Stimulated activated CD8-positive, alpha-beta memory T cell treated with anti-CD3 and anti-CD28 coated beads, Interleukin-7, amount 100 ng/mL, for 1 hour (primary cell): ENCODE measurements at places on chromosomes 1 and 21.

DNA sequence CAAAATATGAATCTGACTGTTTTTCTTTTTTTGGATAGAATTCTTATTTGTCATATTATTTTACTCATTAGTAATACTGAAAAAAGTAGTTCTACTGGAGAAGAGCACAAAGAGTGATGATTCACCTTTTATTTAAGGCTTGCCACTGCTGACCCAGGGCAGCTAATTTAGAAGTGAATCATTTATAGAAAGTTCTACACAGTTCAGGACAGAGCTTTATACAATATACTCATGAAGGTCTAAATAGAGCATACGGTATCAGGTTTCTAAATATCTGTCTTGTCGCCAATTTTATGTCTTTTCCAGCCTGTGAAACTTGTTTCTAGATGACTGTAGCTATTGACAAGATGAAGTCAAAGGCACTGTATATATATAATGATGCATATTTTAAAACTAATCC is 25.0 kb downstream of the GIPC2 start:
- DNase-seq = no peak

DNA sequence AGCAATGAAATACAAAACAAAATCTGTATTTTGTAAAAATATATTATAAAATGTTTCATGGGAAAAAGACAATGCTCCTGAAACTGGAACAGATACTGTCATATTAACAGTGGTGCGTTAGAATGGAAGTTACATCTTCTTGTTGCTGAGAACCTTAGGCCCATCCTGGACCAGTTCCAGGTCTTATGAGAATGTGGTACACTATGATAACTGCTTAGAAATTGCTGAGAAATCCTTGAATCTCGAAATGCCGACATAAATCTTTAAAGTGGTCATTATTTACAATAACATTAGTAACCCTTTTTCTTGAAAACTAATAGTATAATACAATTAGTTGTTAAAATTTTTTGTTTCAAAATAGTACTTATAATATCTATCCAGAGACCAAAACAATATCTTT is 747.9 kb upstream of the NCAM2 start:
- DNase-seq = no peak

DNA sequence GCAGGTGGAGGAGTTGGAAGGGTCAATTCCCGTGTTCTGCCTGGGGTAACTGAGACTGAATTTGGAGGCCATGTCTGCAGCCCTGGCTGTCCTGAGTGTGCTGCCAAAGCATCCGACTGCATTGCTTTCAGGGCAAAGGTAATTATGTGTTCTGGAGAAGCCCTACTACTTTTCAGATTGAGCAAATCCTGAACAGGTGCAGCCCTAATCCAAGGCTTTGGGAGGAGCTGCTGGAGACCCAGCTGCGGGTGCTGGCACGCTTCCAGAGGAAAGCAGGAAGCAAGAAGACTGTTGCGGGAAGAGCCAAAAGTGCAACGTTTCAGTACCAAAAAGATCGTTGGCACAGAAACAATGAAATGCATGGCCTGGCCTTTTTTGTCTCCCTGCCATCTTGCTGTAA is 73.7 kb upstream of the NRIP1 start:
- no peak for DNase-seq

DNA sequence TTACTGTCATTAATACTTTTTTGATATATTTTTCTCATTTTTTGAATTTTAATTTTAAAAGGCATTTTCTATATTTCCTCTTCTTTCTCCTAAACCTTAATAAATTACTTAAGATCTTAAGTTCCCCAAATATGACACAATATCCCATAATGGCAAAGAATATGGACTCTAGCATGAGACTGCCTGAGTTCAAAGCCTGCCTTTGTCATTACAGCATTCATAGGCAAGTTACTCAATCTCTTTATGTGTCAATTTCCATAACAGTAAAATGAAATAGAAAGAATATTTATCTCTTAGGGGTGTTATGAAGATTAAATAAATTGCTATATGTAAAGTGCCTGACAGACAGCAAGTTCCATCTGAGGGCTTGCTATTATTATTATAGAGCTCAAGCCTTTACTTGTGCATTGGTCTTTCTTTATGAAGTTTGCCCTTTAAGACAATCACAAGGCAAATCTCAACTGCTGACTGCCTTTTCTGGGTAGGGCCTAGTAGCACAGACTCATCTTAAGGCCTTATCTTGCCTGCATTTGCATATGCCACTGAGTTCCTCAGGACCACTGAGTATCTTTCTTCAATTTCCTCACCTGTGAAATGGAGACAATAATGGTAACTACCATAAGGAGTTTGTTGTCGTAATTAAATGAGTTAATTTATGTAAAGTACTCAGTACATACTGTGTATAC is 231.0 kb downstream of the NRIP1 start:
- no peak for DNase-seq

GRCh38 chr1:103561643-103562395 is 9.6 kb upstream of the AMY2B start:
- no peak for DNase-seq

GRCh38 chr1:207951652-207952051 is 40.7 kb upstream of the CD34 start:
- no peak for DNase-seq

DNA sequence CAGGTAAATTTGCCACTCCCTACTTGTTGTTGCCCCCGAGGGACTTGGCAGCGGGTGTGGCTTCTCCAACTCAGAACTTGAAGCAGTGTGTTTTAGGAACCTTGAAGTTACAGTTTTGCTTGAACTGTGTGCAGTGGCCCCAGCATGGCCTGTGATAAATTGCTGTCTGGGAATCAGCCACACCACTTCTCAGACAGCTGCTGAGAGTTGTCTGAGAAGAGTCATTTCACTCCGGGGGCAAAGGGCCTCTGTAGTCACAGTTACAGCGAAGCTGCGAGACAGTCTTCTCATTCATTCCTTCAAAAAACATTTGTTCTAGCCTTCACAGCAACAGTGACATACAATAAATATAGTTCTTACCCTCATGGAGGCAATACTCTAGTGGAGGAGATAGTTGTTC is 70.3 kb downstream of the PROX1 start:
- no peak for DNase-seq

DNA sequence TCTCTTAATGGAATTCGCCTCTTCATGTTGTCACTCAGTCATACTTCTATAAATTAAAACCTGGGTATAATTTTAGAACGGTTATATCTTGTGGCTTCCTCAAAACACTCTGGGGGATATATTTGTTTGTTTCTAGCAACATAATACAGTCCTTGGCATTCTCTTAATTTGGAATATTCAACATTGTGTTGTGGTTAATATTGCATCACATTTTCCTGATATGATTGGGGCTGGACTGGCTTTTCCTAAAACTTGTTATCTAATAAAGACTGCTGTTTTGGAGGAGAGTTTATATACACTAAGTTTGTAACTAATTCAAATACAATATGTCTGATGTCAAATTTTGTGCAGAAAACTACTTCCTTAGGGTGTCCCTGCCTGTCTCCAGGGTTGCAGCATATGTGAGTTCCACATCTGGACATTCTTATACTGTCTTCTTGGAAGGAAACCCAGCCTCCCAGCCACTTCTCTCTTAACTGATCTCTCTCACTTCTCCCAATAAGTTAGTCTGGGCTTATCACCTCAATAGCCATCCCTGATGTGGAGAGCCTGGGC is 892.6 kb downstream of the MRPL39 start:
- DNase-seq = no peak
